Effector memory CD4-positive, alpha-beta T cell (primary cell): ENCODE measurements at places on chromosomes 5 and 9.

- DNase-seq = no peak
Measured at GRCh38 chr9:70405808-70406433, 8.5 kb downstream of the KLF9 start.

GRCh38 chr5:76165711-76166374, 82.7 kb downstream of the SV2C start:
- no peak for DNase-seq

DNA sequence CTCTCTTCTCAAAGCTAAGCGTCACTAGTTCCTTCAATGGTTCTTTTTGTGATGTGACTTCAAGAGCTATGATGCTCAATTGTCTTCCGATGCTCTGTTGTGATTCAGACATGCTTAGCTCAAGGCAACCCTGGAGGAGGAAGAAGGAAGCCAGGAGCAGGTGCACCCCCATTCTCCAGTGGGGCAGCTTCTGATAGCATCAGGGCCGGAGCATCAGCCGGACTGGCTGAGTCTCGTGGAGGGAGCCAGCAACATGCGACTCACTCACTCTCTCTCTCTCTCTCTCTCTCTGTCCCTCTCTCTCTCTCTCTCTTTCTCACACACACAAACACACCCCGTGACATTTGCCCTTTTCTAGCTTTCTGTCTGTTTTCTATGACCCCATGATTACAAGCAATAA, 140.2 kb downstream of the HSD17B3 start:
- DNase-seq = no peak

DNA sequence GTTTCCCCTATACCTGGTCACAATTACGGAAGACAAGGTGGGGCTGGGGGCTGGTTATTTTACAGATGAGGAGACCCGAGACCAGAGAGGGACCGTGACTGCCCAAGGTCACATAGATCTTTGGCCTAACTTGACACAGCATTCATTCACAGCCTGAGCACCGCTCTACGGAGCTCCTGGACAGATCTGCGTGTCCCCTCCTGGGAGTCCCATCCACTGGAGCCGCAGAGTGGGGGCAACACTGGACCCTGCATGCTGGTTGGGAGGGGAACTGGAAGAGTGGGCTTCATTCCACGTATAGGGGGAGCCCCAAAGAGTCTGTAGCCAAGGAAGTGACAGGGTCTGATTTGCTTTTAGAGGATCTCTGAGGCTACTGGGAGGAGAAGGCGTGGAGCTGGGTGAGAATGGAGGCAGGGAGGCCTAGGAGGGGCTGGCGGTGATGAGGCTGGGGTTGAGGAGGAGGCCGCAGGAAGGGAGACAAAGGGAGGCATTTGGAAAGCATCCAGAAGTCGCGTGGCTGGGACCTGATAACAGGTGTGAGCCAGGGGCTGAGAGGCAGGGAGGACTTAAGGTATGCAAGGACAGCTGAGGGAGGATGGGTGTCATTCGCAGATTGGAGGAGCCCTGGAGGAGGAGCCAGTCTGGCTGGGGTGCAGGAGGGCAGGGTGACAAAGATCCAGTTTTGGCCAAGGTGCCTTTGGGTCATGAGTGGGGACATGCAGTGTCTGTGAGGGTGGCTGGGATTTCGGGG, 64.3 kb upstream of the IER5L start:
- no peak for DNase-seq

DNA sequence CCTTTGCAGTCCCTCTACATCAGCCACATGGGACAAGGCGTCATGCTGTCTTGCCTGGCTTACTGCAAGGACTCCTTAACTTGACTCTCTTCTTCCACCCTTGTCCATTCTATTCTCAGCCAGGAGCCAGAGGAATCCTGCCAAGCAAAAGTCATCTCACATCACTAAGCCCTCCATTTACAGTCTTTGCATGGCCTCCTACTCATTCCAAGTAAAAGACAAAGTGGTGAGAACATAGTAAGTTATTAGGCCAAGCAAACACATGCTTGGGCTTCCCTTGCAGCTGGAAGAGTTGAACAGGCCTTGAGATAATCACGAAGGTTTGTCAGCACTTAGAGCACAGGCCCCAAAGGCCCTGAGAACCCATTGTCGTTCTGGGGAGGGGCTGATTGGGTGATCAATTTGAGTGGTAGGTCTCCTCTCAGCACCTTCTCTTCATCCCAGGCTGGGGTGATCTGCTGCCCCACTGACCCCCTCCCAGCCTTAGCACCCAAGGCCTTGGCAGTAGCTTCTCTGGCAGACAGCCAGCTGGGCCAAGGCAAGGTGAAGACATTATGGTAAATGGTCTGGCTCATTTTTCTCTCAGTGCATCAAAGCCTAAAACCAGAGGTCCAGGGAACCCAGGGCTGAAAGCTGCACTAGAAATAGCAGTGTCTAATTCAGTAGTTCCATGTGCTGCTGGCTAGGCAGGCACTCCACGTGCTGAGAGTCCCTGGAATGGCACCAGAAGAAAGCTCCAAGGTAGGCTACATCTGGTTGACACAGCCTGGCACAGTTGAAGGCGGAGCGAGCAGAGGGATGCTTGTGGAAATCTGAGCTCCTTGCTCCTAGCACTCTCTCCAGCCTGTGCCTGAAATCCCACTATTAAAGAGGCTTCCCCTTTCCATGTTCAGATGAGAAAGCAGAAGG, 121.4 kb downstream of the ASTN2 start:
- DNase-seq = no peak

DNA sequence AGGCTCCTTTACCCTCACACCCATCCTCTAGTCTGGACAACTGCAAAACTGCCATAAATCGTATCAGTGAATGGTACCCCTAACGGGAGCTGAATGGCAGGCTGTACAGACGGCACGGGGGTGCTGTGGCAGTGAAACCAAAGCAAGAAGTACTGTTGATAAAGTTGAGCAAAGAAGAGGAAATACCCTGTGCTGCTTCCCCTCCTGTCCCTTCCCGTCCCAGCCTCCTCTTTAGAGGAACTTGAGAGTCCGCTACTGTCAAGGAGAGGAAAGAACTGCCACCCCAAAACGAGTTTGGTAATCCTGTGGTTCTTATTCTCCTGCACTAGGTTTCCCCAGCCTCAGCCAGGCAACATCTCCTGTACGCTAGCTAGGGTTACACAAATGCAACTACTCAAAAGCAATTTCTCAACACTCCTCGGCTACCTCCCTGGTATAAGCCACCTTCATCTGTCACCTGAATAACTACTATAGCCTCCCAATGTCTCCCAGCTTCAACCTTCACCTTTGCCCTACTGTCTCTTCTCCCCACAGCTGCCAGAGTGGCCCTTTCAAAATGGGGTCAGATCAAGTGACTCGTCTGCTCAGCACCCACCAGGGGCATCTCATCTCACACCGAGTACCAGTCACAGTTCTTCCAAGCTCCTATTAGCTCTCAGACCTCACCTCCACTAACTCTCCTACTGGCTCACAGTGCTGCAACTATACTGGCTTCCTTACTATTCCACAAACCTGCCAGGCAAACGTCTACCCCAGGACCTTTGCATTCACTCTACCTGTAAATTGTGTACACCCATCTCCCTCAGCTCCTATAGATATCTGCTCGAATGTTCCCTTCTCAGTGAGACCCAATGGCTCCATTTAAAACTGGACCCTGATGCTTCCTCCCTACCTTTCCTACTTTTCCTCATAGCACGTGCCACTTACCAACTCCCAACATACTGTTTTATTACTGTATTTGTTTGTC, 4.1 kb downstream of the GLRX start:
- DNase-seq = no peak
